ENCODE measurements at places on chromosomes 13 and 19.

DNA sequence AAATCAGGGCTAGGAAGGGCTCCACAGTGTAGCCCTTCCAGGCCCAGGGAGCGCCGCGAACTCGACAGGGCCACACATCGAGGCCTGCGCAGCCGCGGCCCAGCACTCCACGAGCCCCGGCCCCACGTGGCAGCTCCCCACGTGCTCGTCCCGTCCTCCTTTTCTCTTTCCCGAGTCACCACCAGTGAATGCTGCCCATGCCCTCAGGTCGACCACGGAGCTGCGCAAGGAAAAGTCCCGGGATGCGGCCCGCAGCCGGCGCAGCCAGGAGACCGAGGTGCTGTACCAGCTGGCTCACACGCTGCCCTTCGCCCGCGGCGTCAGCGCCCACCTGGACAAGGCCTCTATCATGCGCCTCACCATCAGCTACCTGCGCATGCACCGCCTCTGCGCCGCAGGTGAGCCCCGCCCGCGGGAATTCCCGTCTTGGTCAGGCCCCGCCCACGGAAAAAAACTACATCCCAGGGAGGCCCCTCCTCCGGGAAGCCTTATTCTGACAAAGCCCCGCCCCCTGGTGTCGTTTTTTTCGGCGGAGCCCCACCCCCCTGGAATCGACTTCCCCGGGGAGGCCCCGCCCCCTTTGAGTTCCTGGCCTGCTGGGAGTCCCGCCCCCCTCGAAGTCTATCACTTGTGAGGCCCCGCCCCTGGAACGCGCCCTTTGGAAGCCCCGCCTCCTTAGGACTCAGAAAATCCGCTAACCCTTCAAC is 7.0 kb downstream of the HIF3A start:
- no peak for DNase-seq

- no peak for DNase-seq
Observed at GRCh38 chr19:18489627-18490184, 32.2 kb downstream of the ELL start.

DNA sequence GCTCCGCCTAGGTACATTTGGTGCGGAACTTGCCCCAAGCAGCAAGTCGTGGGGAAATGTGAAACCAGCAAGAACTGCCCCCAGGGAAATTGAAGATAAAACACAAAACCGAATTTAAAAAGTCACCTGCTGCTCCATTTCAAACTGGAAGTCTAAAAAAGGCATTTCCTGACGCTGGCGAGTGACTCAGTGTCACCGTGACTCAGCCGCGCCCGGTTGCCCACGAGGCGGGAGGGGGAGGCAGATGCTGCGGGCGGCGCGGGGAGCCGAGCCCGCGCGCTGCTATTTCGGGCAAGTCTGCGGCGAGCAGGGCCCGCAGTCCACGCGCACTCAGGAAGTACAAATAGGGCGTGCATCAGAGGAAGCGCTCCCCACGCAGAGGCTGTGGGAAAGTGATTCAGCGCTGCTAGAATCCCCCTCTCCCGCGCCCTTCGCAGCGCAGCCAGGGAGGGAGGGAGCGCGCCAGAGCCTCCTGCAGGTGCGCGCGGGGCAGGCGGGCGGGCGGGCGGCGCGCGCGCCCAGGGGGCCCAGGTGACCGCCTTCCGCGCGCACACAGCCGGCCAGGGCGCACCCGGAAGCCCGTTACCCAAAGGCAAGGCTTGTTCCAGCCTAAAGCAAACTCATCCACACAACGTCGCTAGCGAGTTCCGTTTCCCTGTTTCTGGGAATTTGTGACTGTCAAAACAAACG is 168.8 kb downstream of the COL4A1 start:
- DNase-seq, result peak; percentile 40

GRCh38 chr13:112244495-112245177 is 131.5 kb upstream of the SPACA7 start:
- no peak for DNase-seq

DNA sequence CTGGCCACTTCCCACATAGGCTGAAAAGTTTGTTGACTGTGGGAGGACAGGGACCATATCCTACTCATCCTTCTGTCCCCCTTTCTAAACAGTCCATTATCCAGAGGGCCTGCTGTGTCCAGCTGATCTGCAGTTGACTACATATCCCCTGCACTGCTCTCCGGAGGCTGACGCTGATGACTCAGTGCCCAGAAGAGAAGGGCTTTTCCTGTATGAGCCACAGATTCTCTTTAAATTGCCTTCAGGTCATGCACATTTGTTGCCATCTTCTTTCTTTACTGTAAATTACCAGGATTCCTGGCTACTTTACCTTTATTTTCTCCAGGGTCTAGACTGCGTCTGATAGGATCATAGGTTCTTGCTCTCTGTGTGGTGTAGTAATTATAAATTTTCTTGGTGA is 125.2 kb downstream of the LACC1 start:
- DNase-seq, result no peak

- no peak for DNase-seq
Observed at GRCh38 chr13:109156181-109156935, 526.9 kb downstream of the MYO16 start.

GRCh38 chr19:3121821-3122511 is 13.9 kb upstream of the GNA15 start:
- no peak for DNase-seq
